ENCODE measurements at places on chromosomes 7 and 10.

- DNase-seq = no peak
Observed at GRCh38 chr7:55552320-55553023, 19.8 kb downstream of the VOPP1 start.

DNA sequence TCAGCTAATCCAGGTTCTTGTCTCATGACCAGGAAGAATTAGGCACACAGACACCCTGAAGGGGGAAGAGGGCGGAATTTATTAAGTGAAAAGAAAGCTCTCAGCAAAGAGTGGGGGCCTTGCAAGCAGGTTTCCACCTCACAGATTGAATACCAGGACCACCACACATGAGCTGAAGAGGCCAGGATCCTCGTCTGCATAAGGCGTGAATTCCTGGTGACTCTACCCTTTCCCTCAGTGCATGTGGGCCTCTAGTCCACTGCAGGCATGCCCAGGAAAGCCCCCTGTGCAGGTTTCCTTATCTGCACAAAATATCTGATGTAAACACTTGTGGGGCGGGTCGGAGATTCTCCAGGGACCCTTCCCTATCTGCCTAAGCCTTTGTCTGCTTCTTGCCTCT lies 782.1 kb upstream of the LRRN3 start:
- DNase-seq = no peak

GRCh38 chr10:67242528-67242927 lies 316.7 kb downstream of the LRRTM3 start:
- DNase-seq = no peak

DNA sequence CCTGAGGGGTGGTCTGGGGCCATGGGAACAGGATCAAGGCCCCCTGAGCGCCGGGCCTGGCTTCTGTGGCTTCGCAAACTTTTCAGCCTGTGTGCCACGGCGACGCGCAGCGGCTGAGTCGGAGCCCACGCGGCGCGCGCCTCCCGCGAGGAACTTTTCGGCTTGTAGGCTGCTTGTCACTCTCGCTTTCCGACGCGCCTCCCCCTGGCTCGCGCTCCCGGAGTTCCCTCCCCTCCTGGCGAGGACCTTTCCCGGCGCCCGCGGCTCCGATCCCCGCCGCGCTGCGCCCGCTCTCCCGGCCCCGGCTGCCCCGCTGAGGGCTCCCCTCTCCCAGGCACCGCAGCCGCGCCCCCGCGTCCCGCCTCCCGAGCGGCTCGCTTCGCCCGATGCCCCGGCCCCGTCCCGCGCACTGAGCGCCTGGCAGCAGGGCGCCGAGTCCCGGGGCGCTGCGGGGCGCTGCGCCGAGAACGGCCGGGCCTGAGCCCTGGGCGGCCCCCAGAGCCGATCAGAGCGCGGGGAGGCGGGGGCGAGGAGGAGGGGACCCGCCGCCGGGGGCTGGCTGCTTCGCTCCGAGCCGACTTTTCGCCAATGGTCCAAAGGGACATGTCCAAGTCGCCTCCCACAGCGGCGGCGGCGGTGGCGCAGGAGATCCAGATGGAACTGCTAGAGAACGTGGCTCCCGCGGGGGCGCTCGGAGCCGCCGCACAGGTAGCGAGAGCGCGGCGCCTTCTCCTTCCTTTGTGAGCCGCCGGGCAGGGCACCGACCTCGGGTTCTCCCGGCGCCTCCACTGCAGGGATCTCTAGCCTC lies at the start of gene CACNB2:
Gene CACNB2 (plus strand): TSS at position 276 of the 808 bp plus-strand sequence.
- no peak for DNase-seq

DNA sequence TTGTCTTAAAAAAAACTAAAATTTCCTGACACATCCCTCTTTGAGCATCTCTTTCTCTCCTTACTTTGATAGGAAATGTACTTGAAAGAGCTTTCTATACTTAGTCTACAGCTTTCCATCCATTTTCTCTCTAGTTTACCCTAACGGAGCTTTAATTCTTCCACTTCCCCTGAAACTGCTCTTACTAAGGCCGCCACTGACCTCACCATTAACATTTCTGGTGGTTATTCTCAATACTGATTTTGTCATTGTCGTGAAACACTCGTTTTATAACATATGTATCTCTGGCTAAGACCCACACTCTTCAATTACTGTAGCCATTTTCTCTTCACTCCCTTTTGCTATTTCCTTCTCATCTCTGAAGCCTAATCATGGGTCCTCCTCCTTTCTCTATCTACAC lies 262.0 kb upstream of the FERD3L start:
- no peak for DNase-seq

- DNase-seq = no peak
Observed at GRCh38 chr10:35262436-35262835, 73.9 kb upstream of the CCNY start.

DNA sequence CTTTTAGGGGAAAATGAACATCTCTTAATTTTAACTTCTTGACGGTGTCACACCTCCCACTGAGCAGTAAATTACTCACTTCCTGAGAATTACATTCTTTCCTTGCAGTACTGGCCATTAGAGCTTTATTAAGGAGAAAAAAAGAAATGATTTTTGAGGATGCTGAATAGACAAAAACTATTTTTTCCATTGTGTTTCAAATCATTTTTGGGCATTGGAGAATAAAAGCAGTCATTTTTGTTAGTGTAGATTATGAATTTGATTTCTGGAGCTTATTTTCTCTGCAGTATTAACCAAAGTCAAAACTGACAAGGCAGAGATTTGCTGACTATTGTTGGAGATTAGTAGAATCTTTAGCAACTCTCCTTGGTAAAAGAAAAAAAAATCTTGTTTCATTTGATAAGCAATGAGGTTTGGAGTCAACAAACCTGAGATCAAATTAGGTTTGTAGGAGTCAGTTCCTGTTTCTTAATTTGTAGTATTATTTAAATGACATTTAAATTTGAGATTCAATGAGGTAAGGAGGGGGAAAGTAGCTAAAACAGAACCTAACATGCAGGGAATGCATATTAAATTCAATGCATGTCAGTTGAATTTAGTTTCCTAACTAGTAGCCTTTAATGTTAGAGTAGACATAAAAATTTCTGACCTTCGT lies 70.6 kb downstream of the AP3M1 start:
- no peak for DNase-seq

DNA sequence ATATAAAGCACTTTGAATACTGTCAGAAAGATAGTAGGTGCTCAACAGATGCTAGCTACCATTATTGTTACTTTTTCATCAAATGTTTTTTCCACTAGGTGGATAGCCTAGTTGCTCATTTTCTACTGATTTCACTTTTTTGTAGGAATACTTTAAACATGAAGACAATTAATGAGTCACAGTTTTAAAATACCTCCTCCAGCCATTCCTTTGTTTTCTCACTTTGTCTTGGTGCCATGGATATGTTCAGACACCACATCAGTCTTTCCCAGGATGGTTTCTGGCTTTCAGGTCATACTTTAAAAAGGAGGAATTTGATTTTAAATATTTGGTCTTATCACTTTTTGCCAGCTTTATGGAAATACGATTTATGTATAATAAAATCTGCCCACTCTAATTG lies 147.1 kb upstream of the MGMT start:
- DNase-seq = no peak

DNA sequence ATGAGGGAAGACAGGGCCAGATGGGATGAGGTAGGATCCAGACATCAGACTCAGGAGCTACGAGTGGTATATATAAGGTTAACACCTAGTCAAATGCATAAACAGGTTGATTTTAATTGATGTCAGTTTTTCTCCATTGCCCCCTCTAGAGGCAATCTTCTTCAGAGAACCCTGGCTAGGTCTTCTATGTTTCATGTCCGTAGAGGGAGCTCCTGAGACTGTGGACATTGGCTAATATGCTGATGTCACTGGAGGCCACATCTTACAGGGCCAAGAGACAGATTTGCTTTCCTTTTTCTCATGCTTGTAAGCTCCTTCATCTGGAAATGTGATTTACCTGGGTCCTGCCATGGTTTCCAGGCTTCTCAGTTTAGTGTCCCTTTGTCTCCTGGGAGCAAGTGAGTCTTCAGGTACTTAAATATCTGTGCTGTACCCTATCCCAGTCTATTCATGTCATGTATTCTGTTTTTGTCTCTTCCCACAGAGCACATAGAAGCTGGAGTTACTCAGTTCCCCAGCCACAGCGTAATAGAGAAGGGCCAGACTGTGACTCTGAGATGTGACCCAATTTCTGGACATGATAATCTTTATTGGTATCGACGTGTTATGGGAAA lies 161.6 kb upstream of the PRSS1 start:
- DNase-seq = no peak

DNA sequence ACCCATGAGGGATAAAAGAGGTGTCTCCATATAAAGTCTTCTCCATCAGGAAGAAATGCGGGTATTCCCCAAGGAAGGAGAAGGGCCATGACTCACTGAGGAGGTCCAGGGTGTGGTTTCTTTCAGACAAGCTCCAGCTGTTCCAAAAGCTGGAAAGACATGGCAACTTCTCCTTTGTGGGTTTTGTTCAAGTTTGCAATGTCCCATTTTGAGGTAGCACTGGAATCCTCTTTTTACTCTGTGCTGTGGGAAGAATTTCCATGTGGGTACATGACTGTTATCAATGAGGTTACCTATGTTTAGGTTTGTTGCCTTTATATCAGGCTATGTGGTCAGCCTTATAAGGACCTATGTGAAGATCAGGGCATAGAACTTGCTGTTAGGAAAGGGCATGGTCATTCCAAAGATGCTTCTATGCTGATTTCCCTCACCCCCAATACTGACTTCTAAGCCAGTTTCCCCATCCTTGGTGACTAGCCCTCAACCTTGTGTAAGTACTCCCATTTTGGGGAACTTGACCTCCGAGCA lies 697.5 kb downstream of the INHBA start:
- DNase-seq = no peak

- DNase-seq = no peak
Observed at GRCh38 chr10:128437786-128438345, 311.6 kb upstream of the MKI67 start.

- no peak for DNase-seq
Observed at GRCh38 chr10:127456122-127456521, 93.0 kb upstream of the NPS start.

GRCh38 chr7:120023494-120024167 lies 249.3 kb upstream of the KCND2 start:
- DNase-seq = no peak

DNA sequence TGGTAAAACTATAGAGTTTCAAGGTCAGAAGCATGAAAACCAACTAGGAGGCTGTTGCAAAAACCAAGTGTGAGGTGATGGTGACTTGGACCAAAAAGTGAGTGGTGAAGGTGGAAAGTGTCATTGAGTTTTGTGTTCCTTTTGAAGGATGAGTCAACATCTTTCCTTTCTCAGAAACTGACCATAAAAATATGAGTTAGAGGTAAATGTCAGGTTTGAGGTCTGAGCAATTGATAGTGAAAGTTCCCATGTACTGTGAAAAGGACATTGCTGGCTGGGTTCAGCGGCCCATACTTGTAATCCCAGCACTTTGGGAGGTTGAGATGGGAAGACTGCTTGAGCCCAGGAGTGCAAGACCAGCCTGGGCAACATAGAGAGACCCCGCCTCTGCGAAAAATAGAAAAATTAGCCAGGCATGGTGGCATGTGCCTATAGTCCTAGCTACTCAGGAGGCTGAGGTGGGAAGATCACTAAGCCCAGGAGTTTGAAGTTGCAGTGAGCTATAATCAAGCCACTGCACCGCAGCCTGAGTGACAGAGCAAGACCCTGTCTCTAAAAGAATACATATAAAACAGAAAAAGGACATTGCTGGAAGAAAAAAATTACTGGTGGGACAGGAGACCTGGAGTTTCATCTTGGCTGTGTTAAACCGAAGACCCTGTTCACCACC lies 89.3 kb upstream of the ARID5B start:
- no peak for DNase-seq

DNA sequence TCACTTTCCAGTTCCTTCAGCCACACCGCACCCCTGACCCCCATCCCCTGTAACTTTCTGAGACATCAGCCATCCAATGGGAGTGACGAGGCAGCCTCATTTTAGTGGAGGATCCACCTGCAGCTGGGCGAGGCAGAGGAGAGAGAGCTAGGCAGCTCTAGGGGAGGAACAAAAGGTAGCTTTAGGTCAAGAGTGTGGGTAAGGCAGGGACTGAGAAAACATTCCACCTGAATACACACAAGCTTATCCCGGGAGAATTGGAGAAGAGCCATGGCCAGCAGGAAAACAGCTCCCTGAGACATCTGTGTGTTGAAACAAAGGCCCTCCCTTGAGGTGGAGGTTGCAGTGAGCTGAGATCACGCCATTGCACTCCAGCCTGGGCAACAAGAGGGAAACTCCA lies 6.7 kb upstream of the KLRG2 start:
- DNase-seq = no peak

DNA sequence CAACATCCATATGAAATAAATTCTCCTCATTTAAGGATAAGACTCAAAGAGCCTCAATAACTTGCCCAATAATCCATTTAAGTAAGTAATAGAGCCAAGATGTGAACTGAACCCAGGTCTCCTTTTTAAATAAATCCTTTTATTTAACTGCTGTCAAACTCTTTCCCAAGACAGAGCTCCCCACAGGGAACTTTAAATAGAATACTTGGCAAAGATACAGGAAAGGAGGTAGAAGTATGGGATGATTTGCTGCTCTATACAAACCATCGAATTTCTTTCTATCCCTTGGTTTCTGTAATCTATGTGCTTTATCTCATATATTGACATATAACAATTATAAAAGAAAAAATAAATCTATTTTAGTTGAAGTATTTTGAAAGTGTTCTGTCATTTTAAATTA lies 295.9 kb downstream of the CSTF2T start:
- no peak for DNase-seq

- no peak for DNase-seq
Observed at GRCh38 chr7:127460077-127460476, 67.6 kb upstream of the ZNF800 start.

- no peak for DNase-seq
Observed at GRCh38 chr10:86862786-86863483, 94.5 kb downstream of the MMRN2 start.

DNA sequence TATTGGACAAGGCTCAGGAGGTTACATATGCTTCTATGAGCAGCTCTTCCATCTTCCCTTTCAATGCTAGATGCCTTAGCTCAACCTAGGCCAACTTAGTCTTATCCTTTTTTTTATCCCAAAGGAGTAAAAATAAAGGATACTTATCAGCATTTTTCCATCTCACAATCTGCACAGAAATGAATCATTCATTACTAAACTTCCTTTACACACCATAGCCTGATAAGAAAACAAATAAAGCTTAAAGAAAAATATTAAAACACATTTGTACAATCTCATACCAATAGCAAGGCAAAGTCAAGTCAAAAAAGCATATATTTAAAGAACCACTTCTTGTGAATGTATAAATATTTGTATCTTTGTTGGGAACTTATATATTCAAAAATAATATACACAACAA lies 407.4 kb downstream of the GRM8 start:
- no peak for DNase-seq

GRCh38 chr10:133400624-133401424 lies 6.9 kb downstream of the MTG1 start:
- no peak for DNase-seq

- no peak for DNase-seq
Observed at GRCh38 chr10:14020037-14020664, 310.6 kb downstream of the FRMD4A start.

Data from stimulated activated CD4-positive, alpha-beta T cell treated with anti-CD3 and anti-CD28 coated beads, TNF-alpha, amount 100 ng/mL, for 48 hours (primary cell).